ENCODE measurements at places on chromosomes 2 and 18.
A peak's percentile ranks its signal among the peaks of the same experiment; 100 is the strongest.

DNA sequence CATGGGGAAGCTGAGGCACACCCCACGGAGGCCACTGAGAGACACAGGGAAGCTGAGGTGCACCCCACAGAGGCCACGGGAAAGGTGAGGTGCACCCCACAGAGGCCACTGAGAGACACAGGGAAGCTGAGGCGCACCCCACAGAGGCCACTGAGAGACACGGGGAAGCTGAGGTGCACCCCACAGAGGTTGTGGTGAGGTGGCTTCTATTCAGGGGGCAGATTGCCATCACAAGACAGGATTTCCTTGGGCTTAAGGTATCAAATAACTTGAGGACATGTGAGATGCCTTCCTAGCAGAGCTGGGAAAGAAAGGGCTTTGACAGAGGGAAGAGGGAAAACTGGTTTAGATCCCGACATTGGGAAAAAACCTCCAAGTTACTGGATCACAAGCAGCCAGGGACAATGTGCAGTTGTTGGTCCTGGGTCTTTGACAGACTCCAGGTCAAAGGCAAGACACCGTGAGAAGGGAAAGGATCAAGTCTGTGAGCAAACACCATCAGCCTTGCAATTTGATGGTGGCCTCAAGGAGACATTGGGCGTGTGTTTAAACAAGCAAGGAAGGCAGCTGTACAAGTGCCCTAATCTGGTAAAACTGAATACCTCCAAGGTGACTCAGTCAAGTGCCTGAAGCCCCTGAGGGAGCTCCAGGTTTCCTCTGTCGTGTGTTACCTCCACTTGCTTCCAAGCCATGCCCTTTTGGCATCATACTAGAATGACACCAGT, 133.2 kb upstream of the EPAS1 start:
- no peak overlapping the region for H3K4me3 ChIP-seq
- no peak for DNase-seq
- no peaks in the 10 kb centered on the region for H3K27me3 ChIP-seq
- no peaks in the 10 kb centered on the region for H3K4me1 ChIP-seq
- no peaks in the 10 kb centered on the region for H3K36me3 ChIP-seq
- H3K27ac ChIP-seq = no peak overlapping the region

GRCh38 chr18:30792051-30792450, 250.5 kb downstream of the DSC3 start:
- H3K27ac ChIP-seq = no peak overlapping the region
- no peaks in the 10 kb centered on the region for H3K36me3 ChIP-seq
- H3K4me3 ChIP-seq = no peak overlapping the region
- H3K4me1 ChIP-seq = no peaks in the 10 kb centered on the region
- H3K27me3 ChIP-seq = no peaks in the 10 kb centered on the region
- DNase-seq = no peak

DNA sequence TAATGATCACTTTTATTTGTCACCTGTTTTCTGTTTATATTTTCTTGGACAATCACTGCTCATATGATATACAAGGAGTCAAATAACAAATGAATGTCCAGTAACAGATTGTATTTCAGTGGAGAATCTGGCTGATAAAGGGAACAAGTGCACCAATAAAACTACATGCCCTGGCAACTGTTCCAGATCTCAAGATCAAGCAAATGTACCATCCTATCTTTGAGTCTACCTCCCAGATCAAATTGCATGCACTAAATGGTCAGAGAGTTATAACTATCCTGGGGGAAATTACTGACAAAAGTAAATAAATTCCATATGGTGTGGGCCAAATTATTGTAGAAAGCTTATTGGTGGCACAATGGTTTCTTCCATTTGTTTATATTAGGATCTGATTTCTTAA, 452.8 kb downstream of the MBD2 start:
- no peak overlapping the region for H3K27ac ChIP-seq
- no peaks in the 10 kb centered on the region for H3K27me3 ChIP-seq
- H3K4me3 ChIP-seq = no peak overlapping the region
- no peaks in the 10 kb centered on the region for H3K4me1 ChIP-seq

DNA sequence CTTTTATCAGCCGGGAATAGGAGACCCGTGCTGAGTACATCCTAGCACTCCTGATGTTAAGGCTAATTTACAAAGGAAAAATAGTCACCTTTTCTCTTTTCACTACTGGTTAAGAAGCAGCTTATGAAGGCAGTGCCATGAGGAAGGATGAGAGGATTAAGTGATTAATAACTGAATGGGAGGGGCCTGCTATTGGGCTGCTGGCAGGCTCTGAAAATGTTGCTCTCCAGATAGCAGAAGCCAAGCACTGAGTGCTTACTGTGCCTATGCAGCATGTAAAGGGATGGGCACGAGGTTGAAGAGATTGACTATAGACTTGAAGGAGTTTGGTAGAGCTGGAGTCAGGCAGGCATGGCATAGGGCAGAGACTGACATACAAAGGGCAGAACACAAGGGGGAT, 282.4 kb upstream of the THSD7B start:
- no peak overlapping the region for H3K27ac ChIP-seq
- H3K4me3 ChIP-seq = no peak overlapping the region
- peaks cover 2% of the 10 kb centered on the region for H3K4me1 ChIP-seq
- no peaks in the 10 kb centered on the region for H3K36me3 ChIP-seq
- no peak for DNase-seq

GRCh38 chr2:180675170-180675569, 305.2 kb upstream of the UBE2E3 start:
- no peaks in the 10 kb centered on the region for H3K27me3 ChIP-seq
- H3K4me1 ChIP-seq = peaks cover 5% of the 10 kb centered on the region
- DNase-seq = no peak
- no peak overlapping the region for H3K27ac ChIP-seq
- no peaks in the 10 kb centered on the region for H3K36me3 ChIP-seq
- no peak overlapping the region for H3K4me3 ChIP-seq

GRCh38 chr2:18477293-18477692, 83.2 kb downstream of the RDH14 start:
- no peak overlapping the region for H3K27ac ChIP-seq
- H3K27me3 ChIP-seq = peaks cover 7% of the 10 kb centered on the region
- H3K4me1 ChIP-seq = peaks cover 4% of the 10 kb centered on the region
- H3K4me3 ChIP-seq = no peak overlapping the region
- no peaks in the 10 kb centered on the region for H3K36me3 ChIP-seq
- DNase-seq = no peak

- H3K4me3 ChIP-seq = no peak overlapping the region
- no peaks in the 10 kb centered on the region for H3K36me3 ChIP-seq
- no peak overlapping the region for H3K27ac ChIP-seq
Observed at GRCh38 chr2:2762166-2762908, 431.3 kb upstream of the MYT1L start.

- no peak overlapping the region for H3K27ac ChIP-seq
- DNase-seq = no peak
Observed at GRCh38 chr2:96400049-96401000, 64.8 kb downstream of the NCAPH start.

- H3K27me3 ChIP-seq = no peaks in the 10 kb centered on the region
- DNase-seq = no peak
- no peaks in the 10 kb centered on the region for H3K36me3 ChIP-seq
- no peak overlapping the region for H3K27ac ChIP-seq
- H3K4me3 ChIP-seq = no peak overlapping the region
- H3K4me1 ChIP-seq = no peaks in the 10 kb centered on the region
Observed at GRCh38 chr2:45370369-45370768, 240.7 kb downstream of the SRBD1 start.

- peaks cover 6% of the 10 kb centered on the region for H3K36me3 ChIP-seq
- H3K4me3 ChIP-seq = no peak overlapping the region
- H3K27me3 ChIP-seq = no peaks in the 10 kb centered on the region
- H3K27ac ChIP-seq = no peak overlapping the region
- H3K4me1 ChIP-seq = peaks cover 3% of the 10 kb centered on the region
- no peak for DNase-seq
Observed at GRCh38 chr2:168574856-168575630, 119.0 kb downstream of the CERS6 start.

GRCh38 chr2:84443477-84443876, 15.6 kb downstream of the SUCLG1 start:
- no peak for DNase-seq
- H3K4me3 ChIP-seq = no peak overlapping the region
- H3K27me3 ChIP-seq = no peaks in the 10 kb centered on the region

DNA sequence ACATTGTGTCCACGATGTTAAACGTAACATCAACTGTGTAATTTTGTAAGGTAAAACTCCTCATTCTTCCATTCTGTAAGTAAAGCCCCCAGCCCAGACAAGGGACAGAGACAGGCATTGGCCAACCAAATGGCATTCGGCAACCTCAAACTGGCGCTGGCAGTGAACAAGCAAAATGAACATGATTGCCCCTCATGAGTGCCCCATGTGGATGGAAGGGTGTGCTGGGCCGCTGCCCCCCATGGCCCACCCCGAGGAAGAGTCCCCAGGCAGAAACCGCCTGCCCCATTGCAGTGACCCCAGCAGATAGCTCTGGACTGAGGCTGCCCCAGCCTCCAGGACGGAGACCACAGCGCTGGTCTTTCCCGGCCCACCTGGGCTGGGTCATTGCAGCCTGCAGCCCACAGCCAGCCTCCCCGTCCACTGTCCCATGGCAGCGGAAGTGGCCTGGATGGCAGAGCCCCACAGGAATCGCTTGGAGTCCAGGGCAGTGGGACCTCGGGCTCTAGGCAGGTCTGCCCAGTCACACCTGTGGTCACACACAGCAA, 220.2 kb downstream of the HDAC4 start:
- H3K4me1 ChIP-seq = no peaks in the 10 kb centered on the region
- H3K4me3 ChIP-seq = no peak overlapping the region
- H3K27ac ChIP-seq = no peak overlapping the region
- H3K27me3 ChIP-seq = no peaks in the 10 kb centered on the region
- no peak for DNase-seq

GRCh38 chr2:241147336-241147735, 1.9 kb downstream of the PASK start:
- H3K4me3 ChIP-seq = no peak overlapping the region
- peaks cover 6% of the 10 kb centered on the region for H3K27me3 ChIP-seq
- H3K27ac ChIP-seq = no peak overlapping the region
- H3K36me3 ChIP-seq = peaks cover 17% of the 10 kb centered on the region

- no peaks in the 10 kb centered on the region for H3K36me3 ChIP-seq
- H3K4me1 ChIP-seq = peaks cover 22% of the 10 kb centered on the region
Observed at GRCh38 chr2:16660114-16660513, 5.5 kb downstream of the CYRIA start.

DNA sequence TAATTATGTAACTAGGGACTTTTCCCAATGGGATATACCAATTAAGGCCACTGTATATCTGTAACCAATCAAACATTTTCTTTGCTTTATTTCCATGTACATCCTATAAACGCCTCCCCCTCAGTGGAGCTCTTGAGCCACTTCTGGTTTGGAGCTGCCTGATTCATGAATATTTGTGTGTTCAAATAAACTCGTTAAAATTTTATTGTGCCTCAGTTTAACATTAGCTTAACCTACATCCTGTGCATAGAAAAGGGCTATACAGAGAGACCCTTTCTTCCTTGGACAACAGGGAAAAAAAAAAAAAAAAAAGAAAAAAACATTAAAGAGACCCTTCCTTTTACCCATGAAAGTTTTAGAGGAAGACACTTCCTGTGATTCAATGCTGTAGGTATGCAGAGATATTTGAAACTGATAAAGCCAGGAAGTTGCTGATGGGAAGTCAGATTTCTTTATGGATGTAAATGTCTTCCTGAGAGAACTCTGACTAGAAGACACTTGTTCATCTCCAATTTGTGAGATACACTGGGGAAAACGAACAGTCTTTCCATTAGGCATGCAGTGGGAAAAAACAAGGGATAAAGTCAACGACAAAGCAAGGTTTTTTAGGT, 614.6 kb upstream of the SOX11 start:
- no peak overlapping the region for H3K27ac ChIP-seq
- H3K27me3 ChIP-seq = no peaks in the 10 kb centered on the region
- H3K4me3 ChIP-seq = no peak overlapping the region
- DNase-seq = no peak

DNA sequence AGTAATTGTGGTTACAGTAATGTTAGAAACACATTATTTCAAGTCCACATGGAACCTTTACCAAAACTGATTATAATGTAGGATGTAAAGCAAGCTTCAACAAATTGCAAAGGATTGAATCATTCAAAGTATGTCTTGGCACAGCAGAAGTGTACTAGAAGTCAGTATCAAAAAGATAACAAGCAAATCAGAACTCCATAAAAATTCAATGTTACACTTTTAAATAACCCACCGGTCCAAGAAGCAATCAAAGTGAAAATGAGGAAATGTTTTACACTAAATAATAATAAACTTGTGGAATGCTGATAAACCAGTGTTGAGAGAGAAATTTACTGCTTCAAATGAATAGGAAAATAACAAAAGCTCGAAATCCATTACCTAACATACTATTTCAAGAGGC, 47.7 kb downstream of the TTC21B start:
- H3K36me3 ChIP-seq = peaks cover 2% of the 10 kb centered on the region
- H3K4me3 ChIP-seq = no peak overlapping the region
- H3K27me3 ChIP-seq = no peaks in the 10 kb centered on the region
- no peak for DNase-seq
- no peak overlapping the region for H3K27ac ChIP-seq

DNA sequence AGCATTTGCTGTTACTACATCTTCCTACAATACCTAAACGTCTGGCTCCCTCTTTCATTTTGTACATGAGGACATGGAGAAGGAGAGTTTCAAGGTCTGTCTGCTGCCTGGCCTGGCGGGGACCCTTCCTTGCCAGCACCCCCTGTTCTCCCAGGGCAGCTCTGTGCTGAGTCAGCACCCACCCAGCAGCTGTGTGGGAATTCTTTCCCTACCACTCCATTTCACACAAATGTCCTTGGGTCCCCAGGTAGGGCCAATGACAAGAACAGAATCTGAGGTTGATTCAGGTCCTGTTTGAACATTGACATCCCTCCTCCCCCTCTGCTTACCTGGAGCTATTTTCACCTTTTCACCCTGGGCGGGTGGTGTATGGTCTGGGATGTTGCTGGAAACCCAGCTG, 129.9 kb upstream of the ITGA6 start:
- no peak for DNase-seq
- H3K4me3 ChIP-seq = no peak overlapping the region
- H3K36me3 ChIP-seq = no peaks in the 10 kb centered on the region
- no peaks in the 10 kb centered on the region for H3K27me3 ChIP-seq

DNA sequence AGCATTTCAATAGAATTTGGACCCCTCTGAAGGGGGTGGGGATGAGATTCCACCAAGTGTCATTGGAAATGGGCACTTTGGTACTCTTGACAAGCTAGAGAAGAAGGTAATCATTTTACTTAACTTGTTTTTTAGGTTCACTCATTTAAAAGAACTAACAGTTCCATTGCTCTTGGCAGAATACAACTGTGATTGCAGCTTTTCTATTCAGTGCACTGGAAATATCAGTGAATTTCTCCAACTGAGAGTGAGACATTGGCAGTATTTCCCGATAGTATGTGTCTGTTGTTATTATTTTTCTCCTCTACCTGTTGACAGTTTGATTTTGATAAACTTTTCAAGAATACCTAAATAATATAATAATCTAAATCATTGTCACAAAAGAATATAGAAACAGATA, 1356.7 kb upstream of the NXPH2 start:
- no peaks in the 10 kb centered on the region for H3K4me1 ChIP-seq
- H3K36me3 ChIP-seq = no peaks in the 10 kb centered on the region
- H3K27ac ChIP-seq = no peak overlapping the region

- no peaks in the 10 kb centered on the region for H3K36me3 ChIP-seq
- no peak for DNase-seq
- H3K4me1 ChIP-seq = no peaks in the 10 kb centered on the region
Observed at GRCh38 chr18:65039578-65039977, 711.2 kb upstream of the CDH7 start.

GRCh38 chr2:227939271-227940027, 68.0 kb downstream of the DAW1 start:
- H3K36me3 ChIP-seq = no peaks in the 10 kb centered on the region
- no peaks in the 10 kb centered on the region for H3K27me3 ChIP-seq
- no peak overlapping the region for H3K4me3 ChIP-seq
- H3K27ac ChIP-seq = no peak overlapping the region

GRCh38 chr2:71129902-71130151, 202 bp downstream of the MCEE start:
- H3K4me1 ChIP-seq = peaks cover 2% of the 10 kb centered on the region
- peak overlapping the region; percentile 52 for H3K27ac ChIP-seq
- no peak for DNase-seq
- H3K27me3 ChIP-seq = no peaks in the 10 kb centered on the region
- peak overlapping the region; percentile 81 for H3K4me3 ChIP-seq
